Thyroid gland (tissue), 4 donors: ENCODE measurements at places on chromosomes 11 and 22. TPM values are rescaled to one million over a fixed set of nuclear protein-coding genes. Genes with fewer than 3 reads are reported as not detected.

GRCh38 chr11:116217006-116217405 lies 555.8 kb downstream of the BUD13 start:
- DNase-seq: peak; percentile 37
- no peaks in the 10 kb centered on the region for H3K27me3 ChIP-seq
- H3K4me1 ChIP-seq: no peaks in the 10 kb centered on the region
- no peaks in the 10 kb centered on the region for H3K36me3 ChIP-seq

DNA sequence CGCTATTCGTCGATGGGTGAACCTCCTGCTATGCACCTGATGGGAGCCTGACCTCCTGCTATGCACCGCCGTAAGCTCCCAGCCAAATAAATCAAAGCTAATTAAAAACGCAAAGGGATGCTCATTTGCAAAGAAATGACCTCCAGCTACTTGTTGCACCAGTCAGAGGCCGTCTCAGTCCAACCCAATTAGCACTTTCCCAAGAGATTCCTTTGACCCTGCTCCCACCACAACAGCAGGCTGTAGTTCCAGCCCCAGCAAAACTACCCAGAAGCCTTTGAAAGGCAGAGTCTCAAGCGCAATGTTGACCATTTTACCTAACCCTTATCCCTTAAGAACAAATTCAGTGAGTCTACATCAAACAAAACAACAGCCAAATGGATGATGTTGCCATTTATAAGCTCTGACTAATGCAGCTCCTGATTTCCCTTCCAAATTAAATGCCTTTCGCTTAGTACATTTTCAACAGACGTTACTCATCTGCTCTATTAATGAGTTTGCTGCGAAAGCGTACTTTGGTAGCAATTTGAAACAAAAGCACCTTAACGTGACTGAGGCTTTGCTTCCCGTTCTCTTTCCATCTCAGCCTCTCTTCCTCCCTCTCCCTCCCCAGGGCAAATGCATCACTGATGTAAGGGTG lies 17.2 kb upstream of the BSX start:
- no peaks in the 10 kb centered on the region for H3K4me1 ChIP-seq
- H3K36me3 ChIP-seq: no peaks in the 10 kb centered on the region
- no peaks in the 10 kb centered on the region for H3K27me3 ChIP-seq

GRCh38 chr11:131668500-131669400 lies 298.3 kb downstream of the NTM start:
- no peaks in the 10 kb centered on the region for H3K36me3 ChIP-seq
- H3K27me3 ChIP-seq: no peaks in the 10 kb centered on the region
- peaks cover 8% of the 10 kb centered on the region for H3K4me1 ChIP-seq
- no peak overlapping the region for H3K4me3 ChIP-seq
- H3K27ac ChIP-seq: no peak overlapping the region

Gene TOP3B
- total RNA-seq: 30.8 TPM

Gene TBCEL
- total RNA-seq: 89.4 TPM

Gene OR4S2
- total RNA-seq: not detected

Gene HPS4
- 27.4 TPM for total RNA-seq

Gene MPZL3
- total RNA-seq: 6.9 TPM

- H3K4me1 ChIP-seq: no peaks in the 10 kb centered on the region
- peak; percentile 3 for DNase-seq
- H3K4me3 ChIP-seq: no peak within 1 kb of the TSS
Measured at GRCh38 chr11:49208006-49208721, at the start of gene FOLH1. FOLH1 (minus strand) TSS chr11:49208602; CDS start chr11:49208409, 193 bp downstream.

DNA sequence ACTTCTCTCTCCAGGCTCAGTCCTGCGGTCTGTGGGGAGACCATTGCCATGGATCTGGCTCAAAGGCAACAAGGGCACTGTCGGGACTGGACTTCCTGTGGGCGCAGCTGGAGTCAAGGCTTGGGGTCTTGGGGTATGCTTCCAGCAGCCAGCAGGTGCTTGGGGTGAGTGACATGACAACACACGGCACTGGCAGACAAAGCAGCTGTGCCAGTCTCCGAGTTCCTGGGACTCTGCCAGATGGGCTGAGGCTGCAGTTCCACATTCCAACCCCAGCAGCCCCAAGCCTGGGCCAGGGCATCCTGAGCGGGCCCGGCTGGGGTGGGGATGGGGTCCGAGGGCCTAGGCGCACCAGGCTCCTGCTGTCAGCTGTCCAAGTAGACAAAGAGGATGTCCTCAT lies 12.3 kb downstream of the GUCD1 start:
- peak; percentile 35 for DNase-seq
- H3K27ac ChIP-seq: no peak overlapping the region
- H3K36me3 ChIP-seq: peaks cover 47% of the 10 kb centered on the region
- no peaks in the 10 kb centered on the region for H3K27me3 ChIP-seq
- H3K4me3 ChIP-seq: no peak overlapping the region

- H3K4me3 ChIP-seq: no peak overlapping the region
- peaks cover 12% of the 10 kb centered on the region for H3K4me1 ChIP-seq
- no peak overlapping the region for H3K27ac ChIP-seq
- no peaks in the 10 kb centered on the region for H3K27me3 ChIP-seq
- no peaks in the 10 kb centered on the region for H3K36me3 ChIP-seq
Measured at GRCh38 chr11:1044160-1044559, 7.6 kb upstream of the MUC6 start.

GRCh38 chr22:33835265-33835664 lies 85.0 kb downstream of the LARGE1 start:
- H3K4me3 ChIP-seq: no peak overlapping the region
- no peak for DNase-seq
- no peaks in the 10 kb centered on the region for H3K27me3 ChIP-seq
- peaks cover 5% of the 10 kb centered on the region for H3K4me1 ChIP-seq
- no peaks in the 10 kb centered on the region for H3K36me3 ChIP-seq
